ENCODE measurements at places on chromosomes 12 and 14.
A peak's percentile ranks its signal among the peaks of the same experiment; 100 is the strongest.

- DNase-seq, result no peak
Measured at GRCh38 chr14:58772794-58773620, 135.2 kb downstream of the DACT1 start.

- no peak for DNase-seq
Measured at GRCh38 chr14:34930591-34931091, 52.2 kb upstream of the SRP54 start.

GRCh38 chr12:30792648-30793499, 38.1 kb upstream of the CAPRIN2 start:
- DNase-seq, result peak; percentile 1

GRCh38 chr12:50050410-50051098, 6.8 kb upstream of the ASIC1 start:
- DNase-seq, result no peak

DNA sequence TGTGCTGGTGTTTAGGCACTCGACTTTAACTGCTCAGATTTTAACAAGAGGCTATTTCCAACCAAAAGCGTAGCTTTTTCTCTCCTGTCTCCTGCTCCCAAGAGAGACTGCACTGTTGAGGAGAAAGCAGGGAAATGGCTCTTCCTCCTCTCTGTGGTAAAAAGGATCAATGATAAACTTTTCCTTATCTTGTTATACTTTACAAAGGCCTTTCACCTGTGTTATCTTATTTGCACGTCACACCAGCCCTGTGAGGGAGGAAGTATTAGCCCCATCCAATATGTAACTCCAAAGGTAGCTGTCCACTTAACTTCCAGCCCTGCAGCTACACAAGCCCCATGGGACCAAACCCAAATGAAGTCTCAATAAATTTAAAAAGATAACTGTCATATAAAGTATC, 32.9 kb upstream of the ZFP36L1 start:
- DNase-seq, result no peak

All from NCI-H2029 (cell line).